ENCODE measurements at places on chromosomes 4 and X. TPM values are rescaled to one million over a fixed set of nuclear protein-coding genes. Genes with fewer than 3 reads are reported as not detected.

GRCh38 chrX:24214568-24214967, 65.0 kb downstream of the ZFX start:
- no peak for DNase-seq

DNA sequence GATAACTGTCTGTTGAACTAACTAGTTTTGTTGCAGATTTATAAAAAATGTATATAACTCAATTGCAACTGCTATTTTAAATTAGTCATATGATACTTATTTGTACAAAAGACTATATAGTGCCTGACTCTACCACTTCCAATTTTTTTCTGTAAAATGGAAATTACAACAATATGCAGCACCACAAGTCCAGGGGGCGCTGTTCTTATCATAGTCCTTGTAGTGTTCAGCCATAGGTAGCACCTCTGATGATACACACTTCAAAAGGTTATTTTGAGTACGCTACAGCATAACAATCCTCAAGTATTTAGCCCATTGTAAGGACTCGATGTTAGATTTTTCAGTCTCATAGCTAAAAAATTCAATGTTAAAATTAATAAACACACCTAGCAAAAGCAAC, 174.9 kb downstream of the CORIN start:
- no peak for DNase-seq

DNA sequence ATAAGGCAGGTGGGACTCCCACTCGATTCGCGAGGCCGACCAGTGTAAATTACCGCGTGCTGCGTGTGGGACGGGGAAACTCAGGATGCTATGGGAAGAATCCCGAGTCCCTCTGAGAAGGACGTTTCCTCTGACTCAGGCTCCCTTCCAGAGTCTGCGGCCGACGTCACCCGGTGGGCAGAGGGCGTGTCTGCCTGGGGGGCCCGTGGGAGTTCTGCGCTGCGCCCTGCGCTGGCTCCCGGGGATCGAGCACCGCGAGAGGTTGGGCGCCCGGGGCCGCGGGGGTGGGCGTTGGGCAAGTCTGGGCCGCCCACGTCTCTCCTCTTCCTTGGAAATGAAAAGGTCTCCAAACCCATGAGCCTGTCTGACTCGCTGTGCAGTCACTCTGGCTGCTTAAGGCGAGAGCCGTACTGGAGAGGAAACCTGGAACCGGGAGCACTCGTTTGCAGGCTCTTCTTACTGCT, 568 bp downstream of the NIPAL1 start:
- no peak for DNase-seq

- DNase-seq = no peak
Measured at GRCh38 chr4:108024878-108025165, 35.1 kb downstream of the HADH start.

GRCh38 chr4:632196-632790, 6.9 kb downstream of the PDE6B start:
- no peak for DNase-seq

DNA sequence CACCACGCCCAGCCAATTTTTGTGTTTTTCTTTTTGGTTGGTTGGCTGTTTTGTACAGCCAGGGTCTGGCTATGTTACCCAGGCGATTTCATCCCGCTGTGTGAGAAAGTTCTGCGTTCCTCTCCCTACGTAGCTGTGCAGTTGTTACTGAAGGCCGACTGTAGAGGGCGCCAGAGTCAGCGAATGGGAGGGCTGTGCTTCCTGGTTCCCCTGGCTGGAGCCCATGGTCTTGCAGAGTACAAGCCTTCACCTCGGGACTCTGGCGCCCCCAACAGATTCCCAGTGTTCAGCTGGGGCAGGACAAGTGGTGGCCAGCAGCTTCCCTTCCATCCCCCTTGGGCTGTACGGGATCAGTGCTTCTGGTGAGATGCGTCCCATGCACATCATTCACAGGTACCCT, 5.6 kb upstream of the CT45A1 start:
- no peak for DNase-seq

GRCh38 chrX:2701600-2701999, 10.5 kb downstream of the CD99 start:
- DNase-seq = no peak

- DNase-seq = no peak
Measured at GRCh38 chrX:39815631-39816030, 282.1 kb downstream of the BCOR start.

- no peak for DNase-seq
Measured at GRCh38 chrX:119374736-119375135, 24.4 kb upstream of the SLC25A43 start.

GRCh38 chrX:46407753-46408130, 137.5 kb downstream of the ZNF674 start:
- DNase-seq = no peak

GRCh38 chr4:183853548-183853940, 51.6 kb upstream of the STOX2 start:
- DNase-seq = no peak

- no peak for DNase-seq
Measured at GRCh38 chr4:169102026-169102425, 92.0 kb upstream of the CBR4 start.

- no peak for DNase-seq
Measured at GRCh38 chr4:127523369-127523768, 109.4 kb upstream of the INTU start.

DNA sequence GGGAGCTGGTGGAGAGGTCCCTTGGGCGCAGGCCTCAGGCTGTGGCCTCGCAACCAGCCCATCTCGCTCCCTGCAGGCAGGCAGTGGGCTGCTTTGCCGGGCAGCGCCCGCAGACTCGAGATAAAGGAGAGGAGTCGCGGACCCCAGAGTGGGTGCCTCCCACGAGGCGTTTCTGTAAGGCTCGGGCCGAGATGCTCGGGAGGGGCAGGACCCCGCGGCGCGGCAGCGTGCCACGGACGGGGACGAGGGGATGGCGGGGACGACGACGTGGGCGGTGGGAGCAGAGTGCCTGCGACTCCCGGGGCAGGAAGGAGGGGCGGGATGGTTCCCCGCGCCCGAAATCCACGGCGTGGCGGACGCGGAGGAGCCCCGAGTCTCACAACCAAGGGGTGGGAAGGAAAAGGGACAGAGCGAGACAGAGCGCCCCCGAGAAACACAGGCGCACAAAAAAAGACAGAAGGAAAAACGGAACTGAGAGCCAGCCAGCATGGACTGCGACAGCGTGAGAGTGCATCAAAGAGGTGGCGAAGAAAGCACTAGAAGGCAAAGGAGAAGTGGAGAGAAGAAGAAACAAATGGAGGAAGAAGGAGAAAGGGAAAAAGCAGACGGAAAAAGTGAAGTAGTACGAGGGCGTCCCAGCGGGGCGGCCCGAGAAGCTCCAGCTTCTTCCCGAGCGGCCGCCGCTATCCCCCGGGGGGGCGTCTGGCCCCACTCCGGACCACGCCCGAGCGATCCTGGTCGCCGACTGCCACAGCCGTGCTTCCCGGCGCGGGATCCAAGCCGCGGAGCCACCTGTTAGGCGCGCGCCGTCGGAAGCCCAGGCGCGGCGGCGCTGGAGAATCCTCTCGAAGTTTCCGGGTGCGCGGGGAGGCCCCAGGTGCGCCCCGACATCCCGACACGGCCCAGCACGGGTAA, 1.5 kb downstream of the BEND4 start:
- no peak for DNase-seq

GRCh38 chr4:3330707-3331106, 37.9 kb downstream of the RGS12 start:
- DNase-seq = no peak

- DNase-seq = no peak
Measured at GRCh38 chrX:107562482-107562881, 65.8 kb upstream of the PRPS1 start.

DNA sequence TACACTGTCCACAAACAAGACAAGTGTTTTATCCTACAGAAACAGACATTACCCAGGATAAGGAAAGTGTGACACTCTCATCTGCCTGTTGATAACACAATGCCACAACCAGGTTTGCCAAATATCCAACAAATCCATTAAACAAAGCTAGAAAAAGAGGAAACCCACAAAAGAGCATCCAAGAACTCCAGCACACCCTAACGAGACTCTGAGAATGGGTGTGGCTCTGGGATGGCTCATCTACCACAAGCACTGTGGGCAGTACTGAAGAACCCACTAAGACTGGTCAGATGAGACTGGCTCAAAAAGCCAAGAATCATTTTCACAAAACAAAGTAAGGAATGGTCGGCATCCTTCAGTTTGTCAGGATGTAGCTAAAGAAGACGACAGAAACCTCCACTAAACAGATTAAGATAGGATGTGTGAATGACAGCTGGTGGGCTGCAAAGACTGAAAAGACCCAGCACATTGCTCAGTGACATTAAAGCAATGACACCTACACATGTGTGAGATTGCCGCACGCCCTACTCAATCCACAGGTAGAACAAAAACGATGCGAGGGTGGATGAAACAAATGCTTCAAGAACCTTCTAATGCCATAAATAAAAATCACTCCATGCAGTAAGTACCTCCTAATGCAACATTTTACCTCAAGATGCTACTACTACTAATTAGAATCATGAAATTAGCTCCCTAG, 14.7 kb downstream of the ATP8A1 start:
- no peak for DNase-seq

DNA sequence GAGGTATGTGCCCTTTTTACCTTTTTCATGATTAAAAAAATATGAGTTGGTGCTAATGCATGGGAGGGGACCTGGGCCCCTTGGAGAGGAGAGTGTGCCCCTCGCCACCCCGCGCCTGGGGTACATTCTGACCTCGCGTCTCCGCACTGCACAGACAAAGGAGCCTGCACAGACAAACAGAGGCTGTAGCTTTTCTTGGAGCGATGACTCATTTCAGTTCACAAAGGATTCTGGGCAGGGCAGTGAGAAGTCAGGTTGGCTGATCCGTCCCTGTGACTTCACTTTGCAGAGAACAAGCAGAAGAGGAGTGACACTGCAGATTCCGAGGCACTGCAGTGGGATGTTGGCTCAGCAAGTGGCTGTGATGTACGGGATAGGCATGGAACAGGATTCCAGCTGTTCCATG, 82.9 kb downstream of the STOX2 start:
- peak; percentile 83 for DNase-seq

- DNase-seq = no peak
Measured at GRCh38 chrX:18173494-18174180, 47.0 kb downstream of the BEND2 start.

- no peak for DNase-seq
Measured at GRCh38 chrX:123215397-123216089, 31.5 kb downstream of the GRIA3 start.

DNA sequence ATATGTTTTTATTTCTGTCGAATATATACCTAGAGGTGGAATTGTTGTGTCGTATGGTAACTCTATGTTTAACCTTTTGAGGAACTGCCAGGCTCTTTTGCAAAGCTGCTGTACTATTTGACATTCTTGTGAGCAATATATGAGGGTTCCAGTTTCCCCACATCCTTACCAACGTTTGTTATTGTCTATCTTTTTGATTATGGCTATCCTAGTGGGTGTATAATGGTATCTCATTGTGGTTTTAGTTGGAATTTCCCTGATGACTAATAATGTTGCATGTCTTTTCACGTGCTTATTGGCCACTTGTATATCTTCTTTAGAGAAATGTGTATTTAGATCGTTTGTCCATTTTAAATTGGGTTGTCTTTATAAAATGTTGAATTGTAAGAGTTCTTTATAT, 24.5 kb downstream of the REPS2 start:
- no peak for DNase-seq

- DNase-seq = no peak
Measured at GRCh38 chrX:147897117-147897516, 14.6 kb upstream of the FMR1 start.

DNA sequence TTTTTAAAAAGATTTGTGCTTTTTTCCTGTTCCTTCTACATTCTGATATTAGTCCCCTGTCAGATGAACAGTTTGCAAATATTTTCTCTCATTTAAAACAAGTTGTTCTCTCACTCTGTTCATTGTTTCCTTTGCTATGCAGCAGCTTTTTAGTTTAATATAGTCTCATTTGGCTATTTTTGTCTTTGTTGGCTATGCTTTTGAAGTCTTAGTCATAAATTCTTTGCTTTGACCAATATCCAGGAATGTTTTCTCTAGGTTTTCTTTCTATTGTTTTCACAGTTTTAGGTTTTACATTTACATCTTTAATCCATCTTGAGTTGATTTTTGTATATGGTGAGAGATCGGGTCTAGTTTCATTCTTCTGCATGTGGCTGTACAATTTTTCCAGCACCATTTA, 136.8 kb downstream of the TET2 start:
- DNase-seq = no peak

- no peak for DNase-seq
Measured at GRCh38 chr4:37830640-37831039, 4.2 kb downstream of the PGM2 start.

DNA sequence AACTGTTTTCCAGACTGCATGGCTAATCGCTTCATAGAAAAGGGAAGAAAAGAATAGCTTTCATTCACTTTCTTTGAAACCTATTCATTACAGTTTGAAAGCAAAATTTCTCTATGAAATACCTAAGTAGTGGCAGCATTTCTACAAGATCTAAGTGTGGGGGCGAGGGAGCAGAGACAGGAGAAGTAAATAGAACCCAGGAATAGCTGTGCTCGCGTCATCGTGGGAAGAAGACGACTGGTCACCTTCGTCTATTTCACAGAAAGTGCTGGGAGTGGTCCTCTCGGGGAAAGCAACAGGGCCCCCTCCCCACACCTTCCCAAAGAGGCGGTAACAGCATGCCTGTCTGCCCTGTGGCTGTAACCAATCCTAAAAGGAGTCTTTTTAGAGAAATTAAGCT, 169.9 kb upstream of the NOCT start:
- DNase-seq = no peak

Gene CTAG1A
- total RNA-seq = not detected

Gene UGT2B10
- 10.2 TPM for total RNA-seq

Gene PPAT
- 5.8 TPM for total RNA-seq

Gene PRSS12
- total RNA-seq = 39.4 TPM

Gene NEUROG2
- total RNA-seq = not detected

Gene ERCC6L
- total RNA-seq = 0.23 TPM

Gene ZMAT1
- 7.8 TPM for total RNA-seq

Gene PRRG3
- 0.46 TPM for total RNA-seq

Gene PPARGC1A
- total RNA-seq = 28.9 TPM

Gene RBMXL3
- not detected for total RNA-seq

Gene TLR1
- total RNA-seq = 16.6 TPM

Gene SMS
- 67.0 TPM for total RNA-seq

Gene BST1
- 12.7 TPM for total RNA-seq
